ENCODE measurements at places on chromosomes 11 and 22.

GRCh38 chr22:44698531-44699421, 3.2 kb upstream of the PRR5 start:
- DNase-seq = no peak

DNA sequence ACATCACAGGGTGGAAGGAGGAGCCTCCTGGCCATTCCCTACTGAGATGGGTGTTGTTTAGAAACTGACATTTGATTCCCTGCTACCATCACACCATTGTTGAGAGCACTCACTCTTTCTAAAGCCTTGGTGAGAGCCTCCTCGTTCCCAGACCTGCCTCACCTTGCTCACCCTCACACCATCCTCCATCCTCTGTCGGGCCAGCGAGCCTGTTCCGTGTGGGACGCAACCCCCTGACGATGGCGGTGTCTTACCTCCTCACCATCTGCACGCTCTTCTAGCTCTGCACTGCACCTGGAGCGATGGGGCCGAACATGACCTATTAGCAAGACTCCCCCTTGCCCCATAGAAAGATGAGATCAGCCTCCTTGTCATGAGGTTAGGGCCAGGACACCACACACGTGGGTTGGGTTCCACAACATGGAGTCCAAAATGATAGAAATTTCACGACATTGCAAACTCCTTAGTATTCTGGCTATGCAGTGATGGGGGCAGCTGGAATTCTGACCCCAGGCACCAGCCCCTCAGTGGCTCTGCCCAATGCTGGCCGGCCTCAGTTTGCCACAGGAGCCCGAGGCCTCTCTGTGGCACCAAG, 1017.9 kb downstream of the TBC1D22A start:
- DNase-seq = no peak

- no peak for DNase-seq
Observed at GRCh38 chr11:65920372-65920802, 1.2 kb downstream of the DRAP1 start.

DNA sequence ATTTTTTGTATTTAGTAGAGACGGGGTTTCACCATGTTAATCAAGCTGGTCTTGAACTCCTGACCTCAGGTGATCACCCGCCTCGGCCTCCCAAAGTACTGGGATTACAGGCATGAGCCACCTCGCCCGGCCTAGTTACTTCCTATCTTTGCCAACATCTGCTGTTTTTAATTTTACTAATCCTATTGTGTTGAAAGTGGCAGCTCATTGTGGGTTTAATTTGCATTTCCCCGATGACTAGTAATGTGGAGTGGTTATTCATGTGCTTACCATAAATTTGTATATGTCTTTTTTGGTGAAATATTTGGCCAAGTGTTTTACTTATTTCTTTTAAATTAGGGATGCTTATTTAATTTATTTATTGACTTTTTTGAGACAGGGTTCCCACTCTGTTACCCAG, 74.2 kb upstream of the SLC25A18 start:
- DNase-seq = no peak

GRCh38 chr22:32680895-32681294, 120.6 kb upstream of the TIMP3 start:
- DNase-seq = no peak

DNA sequence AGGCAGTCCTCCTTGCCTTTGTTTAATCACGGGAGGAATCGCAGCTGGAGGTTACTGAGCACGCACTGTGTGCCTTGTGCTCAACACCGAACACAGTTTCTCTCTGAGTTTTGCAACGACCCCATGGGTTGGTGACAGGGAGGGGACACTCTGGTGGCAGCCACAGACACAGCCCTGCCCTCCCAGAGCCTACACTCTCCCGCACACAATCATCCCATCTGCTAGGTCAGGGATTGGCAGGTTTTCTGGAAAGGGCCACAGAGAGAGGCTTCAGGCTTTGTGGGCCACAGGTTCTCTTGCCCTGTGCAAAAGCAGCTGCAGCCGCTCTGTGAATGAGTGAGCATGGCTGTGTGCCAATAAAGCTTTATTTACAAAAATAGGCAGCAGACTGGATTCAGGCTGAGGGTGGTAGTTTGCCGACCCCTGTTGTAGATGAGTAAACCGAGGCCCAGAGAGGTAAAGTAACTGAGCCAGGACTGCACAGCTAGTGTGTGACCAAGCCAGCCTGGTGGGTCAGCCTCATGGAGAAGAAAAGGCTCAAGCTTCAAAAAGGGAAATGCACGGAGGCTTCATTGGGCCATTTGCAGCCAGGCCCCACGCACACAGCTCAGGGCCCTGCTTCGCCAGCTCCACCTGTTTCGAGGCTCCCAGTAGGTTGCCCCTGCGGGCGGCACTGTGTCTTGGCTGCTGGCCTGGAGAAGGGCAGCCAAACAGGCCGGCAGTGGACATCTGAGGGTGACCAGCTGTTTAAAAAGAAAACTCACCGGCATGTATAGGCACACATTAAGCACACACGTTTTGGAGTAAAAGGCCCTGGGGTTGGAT, 16.3 kb downstream of the LTO1 start:
- no peak for DNase-seq

- no peak for DNase-seq
Observed at GRCh38 chr11:10669258-10670033, 24.1 kb downstream of the IRAG1 start.

DNA sequence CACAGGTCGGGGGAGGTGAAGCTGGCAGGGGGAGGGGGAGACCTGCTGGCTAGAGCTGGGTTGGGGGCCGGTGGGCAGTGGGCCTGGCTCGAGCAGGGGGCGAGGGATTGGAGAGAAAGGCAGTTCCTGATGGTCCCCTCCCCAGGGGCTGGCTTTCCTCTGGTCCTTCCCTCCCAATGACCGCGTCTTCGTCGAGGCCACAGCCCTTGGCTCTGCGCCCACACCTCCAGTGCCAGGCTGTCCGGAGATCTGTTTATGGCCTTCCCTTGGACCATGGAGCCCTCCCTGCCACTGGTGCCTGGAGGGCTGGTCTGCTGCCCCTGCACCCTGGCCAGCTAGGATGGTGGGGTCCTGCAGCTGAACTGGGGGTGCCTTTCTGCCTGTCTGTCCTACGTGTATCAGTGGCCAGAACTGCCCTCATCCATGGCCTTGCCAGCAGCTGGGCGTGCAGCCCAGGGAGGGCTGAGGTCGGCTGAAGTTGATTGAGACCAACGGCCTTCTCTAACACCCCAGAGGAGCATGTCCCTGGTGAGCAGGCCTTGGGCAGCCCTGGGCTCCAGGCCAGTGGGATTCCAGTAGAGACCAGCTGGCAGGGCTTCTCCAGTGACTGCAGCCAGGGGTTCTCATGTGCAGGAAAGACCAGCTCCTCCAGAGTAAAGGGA, 12.3 kb downstream of the TANGO2 start:
- DNase-seq = peak; percentile 75

- no peak for DNase-seq
Observed at GRCh38 chr11:3205261-3206155, 13.1 kb downstream of the MRGPRG start.

DNA sequence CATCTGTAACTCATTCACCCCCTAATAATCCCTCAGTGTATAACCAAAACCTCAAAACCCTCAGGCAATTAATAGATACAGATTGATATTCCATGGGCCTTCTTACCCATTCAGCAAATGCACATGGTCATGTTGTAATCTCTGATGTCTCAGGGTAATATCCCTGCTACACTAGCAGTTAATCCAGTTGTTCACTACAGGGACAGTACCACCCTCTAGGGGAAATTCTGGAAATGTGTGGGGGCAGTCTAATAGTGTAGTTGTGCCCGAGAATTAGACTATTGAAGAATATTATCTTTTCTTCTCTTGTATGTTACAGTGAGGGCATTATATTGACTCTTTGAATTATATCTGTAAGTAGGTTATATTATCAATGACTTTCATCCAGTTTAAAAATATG, 175.4 kb downstream of the CWF19L2 start:
- no peak for DNase-seq

DNA sequence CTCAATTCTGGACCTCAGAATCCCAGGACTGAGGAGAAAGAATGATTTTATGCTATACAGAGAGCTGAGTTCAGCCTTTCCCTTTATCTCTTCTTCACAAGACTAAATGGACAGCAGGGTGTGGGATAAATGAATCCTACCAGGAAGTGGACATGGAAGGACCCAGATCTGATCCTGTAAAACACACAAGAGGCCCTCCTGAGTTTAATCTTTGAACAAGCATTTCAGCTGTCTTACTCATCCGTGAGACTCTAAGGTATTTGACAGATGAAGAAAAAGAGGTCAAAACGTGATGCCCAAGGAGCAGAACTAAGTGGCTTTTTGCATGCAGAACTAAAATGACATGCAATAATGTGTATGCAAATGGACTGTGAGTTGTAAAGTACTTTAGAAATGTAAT, 511.3 kb downstream of the DLG2 start:
- DNase-seq = no peak

- DNase-seq = no peak
Observed at GRCh38 chr22:46528121-46528610, 9.3 kb downstream of the CELSR1 start.

DNA sequence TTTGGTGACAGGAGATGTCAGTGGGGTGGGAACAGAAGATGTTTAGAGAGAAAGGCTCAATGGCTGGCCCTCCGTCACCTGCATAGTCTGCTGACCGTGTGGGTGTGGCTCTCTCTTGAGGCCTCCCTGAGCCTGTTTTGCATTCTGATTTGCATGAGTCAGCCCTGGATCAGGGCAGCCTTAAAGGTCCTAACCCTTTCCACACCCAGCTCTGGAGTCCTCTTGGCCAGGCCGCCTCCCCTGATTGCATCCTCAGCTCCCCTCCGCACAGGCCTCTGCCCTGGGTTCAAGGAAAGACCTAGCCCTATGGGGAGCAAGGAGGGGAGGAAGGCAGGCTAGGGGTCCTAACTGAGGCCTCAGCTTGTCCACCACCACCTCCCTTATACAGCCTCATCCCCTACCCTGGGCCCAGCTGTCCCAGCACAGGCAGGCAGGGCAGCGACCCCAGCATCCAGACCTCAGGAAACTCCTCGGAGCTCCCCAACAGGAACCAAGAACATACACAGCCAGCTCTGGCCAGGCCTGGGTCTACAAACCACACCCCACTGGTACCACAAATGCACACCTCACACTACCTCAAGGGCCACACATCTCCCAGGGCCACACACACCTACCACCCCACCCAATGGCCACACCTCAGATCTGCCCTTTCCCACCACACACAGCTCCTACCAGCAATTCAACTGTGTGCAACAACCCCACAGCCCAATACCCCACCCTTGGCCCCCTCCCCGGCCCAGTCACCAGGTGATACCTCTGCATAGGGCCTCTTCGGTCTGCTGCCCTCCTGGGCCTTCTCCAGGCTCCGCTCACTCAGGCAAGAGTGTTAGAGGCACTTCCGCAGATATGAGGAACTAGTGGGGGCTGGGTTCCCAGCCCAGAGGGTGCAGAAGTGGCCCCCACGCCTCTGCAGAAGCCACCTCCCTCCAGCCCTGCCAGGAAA, 13.7 kb downstream of the ARAP1 start:
- DNase-seq = no peak

GRCh38 chr11:11535611-11536010, 86.2 kb downstream of the GALNT18 start:
- DNase-seq = no peak
